ENCODE measurements at places on chromosomes 5 and 9.

GRCh38 chr9:87836951-87837705, 45.5 kb upstream of the SPATA31E1 start:
- DNase-seq: no peak

- no peak for DNase-seq
Observed at GRCh38 chr9:99288830-99289229, 66.7 kb downstream of the SEC61B start.

- no peak for DNase-seq
Observed at GRCh38 chr9:18721267-18721994, 247.5 kb downstream of the ADAMTSL1 start.

- no peak for DNase-seq
Observed at GRCh38 chr5:15606197-15606596, 106.2 kb downstream of the FBXL7 start.

DNA sequence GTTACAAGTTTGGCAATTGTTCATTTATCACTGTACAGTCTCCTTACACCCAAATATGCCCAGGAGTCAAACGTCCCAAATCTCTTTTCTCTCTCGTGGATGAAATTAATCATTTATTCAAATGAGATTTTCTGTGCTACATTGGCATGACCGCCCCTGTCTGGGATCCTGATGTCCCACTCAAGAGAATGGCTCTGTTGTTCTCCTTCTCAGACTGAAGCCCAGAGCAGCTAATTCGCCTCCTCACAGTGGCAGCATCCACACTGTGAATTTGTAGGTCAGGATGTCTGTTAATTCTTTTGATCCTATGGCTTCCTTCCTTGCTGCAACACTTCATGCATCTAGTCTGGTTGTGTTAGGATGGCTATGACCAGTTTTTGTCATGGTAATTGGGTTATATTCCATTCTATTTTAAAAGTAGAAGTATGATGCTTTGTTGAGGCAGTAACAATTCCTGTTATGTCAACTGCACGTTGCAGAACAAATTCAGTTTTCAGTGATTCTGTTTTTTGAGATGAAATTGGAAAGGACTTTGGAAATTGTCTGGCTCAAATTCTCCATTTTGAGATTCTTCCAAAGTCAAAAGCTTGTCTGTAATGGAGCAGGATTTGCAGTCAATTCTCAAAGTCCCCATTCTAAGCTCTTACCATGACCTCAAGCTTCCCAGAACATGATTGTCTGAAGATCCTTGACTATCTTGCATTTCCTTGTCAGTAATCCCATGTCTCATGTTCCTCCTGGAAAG, 141.5 kb upstream of the GAS1 start:
- DNase-seq: no peak

DNA sequence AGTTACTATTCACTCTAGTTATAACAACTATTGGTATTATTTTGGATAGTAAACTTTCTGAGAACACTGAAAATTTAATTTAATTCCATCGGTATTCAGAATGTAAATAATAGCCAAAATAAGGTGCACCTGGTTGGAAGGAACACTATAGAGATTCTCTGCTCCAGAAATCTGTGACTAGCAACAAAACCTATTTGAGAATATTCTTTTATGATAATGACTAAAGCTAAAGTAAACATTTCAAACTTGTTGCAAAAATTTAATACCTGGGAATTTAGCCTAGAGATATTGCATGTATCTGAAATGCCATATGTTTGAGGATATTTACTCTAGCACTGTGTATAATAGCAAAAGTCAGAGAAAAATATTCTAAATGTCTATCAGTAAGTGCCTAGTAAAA, 144.1 kb downstream of the PLK2 start:
- no peak for DNase-seq

GRCh38 chr5:42956551-42956950, 83.6 kb downstream of the ANXA2R start:
- no peak for DNase-seq

DNA sequence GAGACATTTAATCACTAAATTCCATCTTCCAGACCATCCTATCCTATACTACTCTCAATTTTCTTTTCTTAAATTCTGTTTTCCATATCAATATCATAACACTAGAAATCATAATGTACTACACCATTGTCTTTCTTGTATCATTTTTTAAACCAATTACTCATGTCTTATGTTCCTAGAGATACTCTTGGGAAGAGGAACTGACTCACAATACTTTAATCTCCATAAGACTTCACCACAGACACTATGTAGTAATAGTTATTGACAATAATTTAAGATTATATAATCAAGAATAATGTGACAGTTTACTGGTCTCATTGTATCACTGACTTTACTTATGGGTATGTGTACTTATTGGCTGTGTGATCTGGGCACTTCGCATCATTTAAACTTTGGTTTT, 43.8 kb downstream of the PCDHGC5 start:
- DNase-seq: no peak

- no peak for DNase-seq
Observed at GRCh38 chr5:8870959-8871355, 674.9 kb downstream of the SEMA5A start.

DNA sequence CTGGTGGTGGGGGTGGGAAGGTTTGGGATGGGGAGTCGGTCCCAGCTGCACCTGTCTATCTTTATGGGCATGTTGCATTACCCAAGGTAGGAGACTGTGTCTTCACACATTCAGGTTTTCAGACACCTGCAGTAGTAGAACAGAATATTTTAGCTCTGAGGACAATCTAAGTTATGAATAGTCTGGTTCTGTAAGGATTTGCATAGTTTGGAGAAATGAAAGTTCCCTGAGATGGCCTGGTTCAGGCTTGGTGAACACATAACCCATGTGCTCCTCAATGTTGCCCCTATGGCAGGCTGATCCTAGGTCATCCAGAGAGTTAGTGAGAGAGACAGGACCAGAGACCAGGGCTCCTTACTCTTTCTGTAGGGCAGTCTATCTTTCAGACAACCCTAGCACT, 20.7 kb downstream of the TNFSF8 start:
- no peak for DNase-seq

GRCh38 chr9:121369595-121370265, at the start of gene STOM:
STOM (minus strand) TSS chr9:121370250; CDS start chr9:121370187, 63 bp downstream.
- peak; percentile 29 for DNase-seq

- DNase-seq: no peak
Observed at GRCh38 chr9:96008502-96009222, 133.2 kb downstream of the ERCC6L2 start.

DNA sequence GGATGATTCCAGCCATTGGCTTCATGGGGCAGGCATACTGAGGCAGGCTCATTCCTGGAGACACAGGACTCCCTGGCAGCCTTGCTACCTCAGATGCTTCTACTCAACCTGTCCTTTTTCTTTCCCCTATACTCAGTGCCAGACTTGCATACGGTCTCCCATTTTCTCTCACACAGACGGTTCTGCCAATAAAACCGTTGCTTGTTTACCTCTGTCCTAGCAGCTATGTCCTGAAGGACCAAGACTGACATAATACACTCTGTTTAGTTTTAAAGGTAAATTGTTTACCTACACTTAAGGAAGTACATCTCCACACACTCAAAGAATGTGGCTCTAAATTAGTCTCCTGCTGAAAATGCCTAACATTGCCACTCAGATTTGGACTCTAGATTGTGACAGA, 151.0 kb upstream of the RFX3 start:
- DNase-seq: no peak

DNA sequence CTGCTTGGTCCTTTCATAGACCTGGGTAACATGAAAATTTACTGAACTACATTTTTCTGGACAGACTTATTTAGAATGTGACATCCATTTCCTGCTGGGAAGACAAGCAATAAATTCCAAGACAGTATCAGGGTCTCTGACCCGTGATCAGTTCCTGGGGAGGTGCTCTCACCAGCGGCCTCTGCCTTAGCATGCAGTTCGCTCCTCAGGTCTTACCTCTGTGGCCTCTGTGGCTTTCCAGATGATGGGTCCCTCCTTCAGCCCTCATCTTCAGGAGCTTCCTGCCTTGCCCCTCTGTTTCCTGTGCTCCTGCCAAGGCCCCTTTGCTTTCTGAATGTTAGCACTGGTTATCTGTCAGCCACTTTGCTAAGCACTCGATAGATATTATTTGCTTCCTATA, 66.4 kb downstream of the CMYA5 start:
- no peak for DNase-seq

DNA sequence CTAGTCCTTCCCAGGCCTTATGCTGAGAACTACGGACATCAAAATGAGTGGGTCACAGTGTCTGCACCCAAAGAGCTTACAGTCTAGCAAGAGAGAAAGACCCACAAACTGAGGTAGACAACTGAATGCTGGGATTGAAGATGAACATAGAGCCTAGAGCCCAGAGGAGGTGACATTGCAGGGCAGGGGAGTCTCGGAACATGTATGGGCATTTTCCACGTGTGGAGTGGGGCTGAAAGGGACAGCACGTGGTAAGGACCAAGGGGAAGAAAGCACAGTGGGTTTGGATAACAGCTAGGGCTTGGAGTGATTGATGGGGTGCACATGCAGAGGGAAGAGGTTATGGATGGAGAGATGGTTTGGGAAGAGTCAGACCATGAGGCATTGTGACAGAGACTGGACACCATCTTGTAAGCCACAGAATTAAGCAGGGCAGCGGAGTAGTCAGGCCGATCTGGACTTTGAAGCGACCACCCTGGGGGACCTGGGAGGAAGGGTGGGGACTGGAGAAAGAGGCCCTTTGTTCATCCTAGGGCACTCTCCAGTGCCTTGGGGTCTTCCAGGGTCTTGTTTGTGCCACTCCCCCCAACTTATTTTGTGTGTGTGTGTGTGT, 47.5 kb upstream of the SH3PXD2B start:
- no peak for DNase-seq

GRCh38 chr9:114155995-114156656, 789 bp downstream of the COL27A1 start:
- peak; percentile 42 for DNase-seq

GRCh38 chr9:90002397-90003271, 397.8 kb downstream of the GADD45G start:
- DNase-seq: no peak

- no peak for DNase-seq
Observed at GRCh38 chr5:148224117-148224742, 14.1 kb upstream of the MARCOL start.

- DNase-seq: no peak
Observed at GRCh38 chr9:136942112-136942880, 2.2 kb downstream of the FBXW5 start.

GRCh38 chr9:91099436-91099835, 262.3 kb downstream of the AUH start:
- no peak for DNase-seq

GRCh38 chr9:121822093-121823085, 171.0 kb downstream of the DAB2IP start:
- DNase-seq: no peak

DNA sequence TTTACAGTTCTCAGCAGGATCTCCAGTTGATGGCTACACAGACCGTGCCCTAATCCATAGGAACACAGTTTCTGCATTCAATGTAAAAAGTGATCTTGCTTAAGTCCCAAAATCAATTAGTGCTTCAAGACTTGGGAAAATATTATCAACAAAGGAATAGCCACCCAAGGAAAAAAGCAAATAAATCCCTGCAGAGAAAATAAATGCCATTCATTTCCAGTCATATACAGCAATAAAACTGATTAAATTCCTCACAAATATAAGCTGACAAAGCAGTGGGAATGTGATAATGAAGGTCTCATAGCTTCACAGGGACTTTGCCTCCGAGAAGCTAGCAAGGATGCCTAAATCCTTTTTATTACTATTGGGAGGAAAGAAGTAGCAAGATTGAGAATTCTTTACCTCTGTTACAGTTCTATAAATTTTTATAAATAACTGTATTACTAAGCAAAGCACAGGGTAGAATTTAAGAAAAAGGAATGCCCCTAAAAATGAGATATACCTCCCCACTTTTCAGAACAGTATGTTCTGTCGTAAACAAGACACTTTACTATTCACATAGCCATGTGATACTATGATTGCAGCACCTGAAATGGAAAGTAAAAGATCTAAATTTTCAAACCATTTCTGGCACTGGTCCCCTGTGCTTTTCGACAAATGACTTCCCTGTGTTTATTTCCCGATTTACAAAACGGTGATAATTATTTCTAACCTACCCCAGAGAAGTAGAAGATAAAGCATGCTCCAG, 59.8 kb downstream of the ARSB start:
- no peak for DNase-seq

DNA sequence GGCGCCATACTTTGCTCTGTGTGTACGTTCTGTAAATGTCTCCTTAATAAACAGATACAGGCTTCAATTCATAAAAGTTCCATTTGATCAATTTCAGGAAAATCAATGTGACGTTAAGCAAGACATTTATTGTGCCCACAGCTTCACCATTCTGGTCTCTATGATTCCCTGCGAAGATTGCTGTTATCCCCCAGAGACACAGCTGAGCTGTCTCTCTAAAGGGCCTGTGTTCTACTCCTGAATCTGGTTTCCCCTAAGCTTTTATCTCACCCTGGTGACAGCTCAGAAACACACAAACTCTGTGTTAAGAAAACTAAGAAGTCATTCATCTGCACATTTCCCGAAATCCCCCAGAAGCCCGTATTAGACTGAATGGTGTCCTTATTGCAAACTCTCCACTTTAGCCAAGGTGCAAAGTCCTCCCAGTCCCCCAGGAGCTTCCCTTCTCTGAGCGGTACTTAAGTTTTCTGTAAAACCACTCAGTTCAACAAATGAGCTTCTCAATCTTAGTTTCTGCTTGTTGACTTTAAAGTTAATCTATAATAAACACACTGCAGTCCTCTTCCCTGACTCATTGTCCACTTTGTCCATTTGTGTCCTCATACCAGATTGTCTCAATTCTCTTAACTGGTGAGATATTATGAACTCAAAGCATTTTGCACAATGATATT, 1.4 kb upstream of the C5orf15 start:
- no peak for DNase-seq

DNA sequence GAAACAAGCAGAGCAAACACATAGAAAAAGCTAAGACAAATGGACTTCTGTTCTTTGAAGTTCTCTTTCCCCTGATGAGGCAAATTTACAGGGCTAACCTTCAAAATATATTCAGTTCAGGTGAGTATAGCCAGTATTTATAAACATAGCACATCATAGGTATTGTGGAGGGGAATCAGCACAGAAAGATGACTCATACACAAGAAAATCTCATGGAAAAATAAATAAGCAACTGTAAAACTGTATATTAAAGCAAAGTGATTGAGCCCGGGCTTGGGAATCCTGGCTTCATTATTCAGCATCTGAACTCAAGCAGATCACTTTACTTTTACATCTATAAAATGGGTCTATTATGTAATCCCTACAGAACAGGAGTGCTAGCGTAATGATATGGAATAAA, 173.5 kb upstream of the PAPPA start:
- no peak for DNase-seq

DNA sequence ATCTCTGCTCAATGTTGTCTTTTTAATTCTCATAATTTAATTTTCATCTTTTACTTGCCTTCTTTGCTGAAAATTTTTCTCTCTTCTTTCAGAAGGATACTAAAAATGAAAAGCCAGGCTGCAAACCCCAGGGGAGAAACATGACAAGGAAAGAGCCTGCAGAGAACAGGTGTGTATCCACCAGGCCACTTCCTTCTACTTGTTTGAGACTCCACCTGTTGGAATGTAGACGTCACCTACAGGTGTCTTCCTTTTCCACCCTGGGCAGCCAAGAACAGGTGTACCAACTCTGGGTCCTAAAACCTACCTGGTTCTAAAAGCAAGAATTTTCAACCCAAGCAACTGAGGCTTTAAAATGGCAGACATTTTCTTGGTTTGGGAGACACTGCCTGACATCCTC, 166.8 kb downstream of the ATP10B start:
- no peak for DNase-seq

GRCh38 chr5:7756453-7756852, 94.5 kb downstream of the CFAP90 start:
- no peak for DNase-seq

- no peak for DNase-seq
Observed at GRCh38 chr5:5885782-5886181, 463.3 kb downstream of the ICE1 start.

All from activated T-cell treated with anti-CD3 and anti-CD28 coated beads, Interleukin-2, amount 50 U/mL, for 48 hours (primary cell).